ENCODE measurements at places on chromosomes 4 and X. TPM values are rescaled to one million over a fixed set of nuclear protein-coding genes. Genes with fewer than 3 reads are reported as not detected.

MAGEC1 gene
- not detected for polyA plus RNA-seq

TRIM60 gene
- not detected for polyA plus RNA-seq

PTCHD1 gene
- polyA plus RNA-seq, result 0.89 TPM

HS6ST2 gene
- polyA plus RNA-seq, result 28.7 TPM

F8A3 gene
- polyA plus RNA-seq, result 13.4 TPM

SULT1E1 gene
- 628 TPM for polyA plus RNA-seq

PIN4 gene
- polyA plus RNA-seq, result 51.9 TPM

PDLIM3 gene
- polyA plus RNA-seq, result 3.8 TPM

SPATA4 gene
- 1.3 TPM for polyA plus RNA-seq

TCEAL8 gene
- polyA plus RNA-seq, result 144 TPM

GLA gene
- polyA plus RNA-seq, result 31.8 TPM

HTRA3 gene
- 12.2 TPM for polyA plus RNA-seq

PDGFRA gene
- polyA plus RNA-seq, result 209 TPM

PPEF2 gene
- polyA plus RNA-seq, result not detected

XK gene
- polyA plus RNA-seq, result 1.3 TPM

HS3ST1 gene
- 1.7 TPM for polyA plus RNA-seq
